ENCODE measurements at places on chromosomes 11 and 22. TPM values are rescaled to one million over a fixed set of nuclear protein-coding genes. Genes with fewer than 3 reads are reported as not detected.

GRCh38 chr22:23684026-23684425, 6.8 kb upstream of the RGL4 start:
- H3K36me3 ChIP-seq = no peaks in the 10 kb centered on the region
- H3K27me3 ChIP-seq = no peaks in the 10 kb centered on the region
- DNase-seq = no peak
- H3K27ac ChIP-seq = no peak overlapping the region
- H3K4me1 ChIP-seq = no peaks in the 10 kb centered on the region
- H3K4me3 ChIP-seq = no peak overlapping the region

GRCh38 chr22:27557286-27558008, 244.1 kb downstream of the MN1 start:
- DNase-seq = no peak
- no peak overlapping the region for H3K4me3 ChIP-seq
- H3K27me3 ChIP-seq = no peaks in the 10 kb centered on the region

- H3K27me3 ChIP-seq = no peaks in the 10 kb centered on the region
- H3K4me1 ChIP-seq = no peaks in the 10 kb centered on the region
- H3K27ac ChIP-seq = no peak overlapping the region
- H3K36me3 ChIP-seq = peaks cover 17% of the 10 kb centered on the region
Observed at GRCh38 chr22:38477585-38477984, 9.7 kb downstream of the KDELR3 start.

- 0 out of 2 replicates have a peak, but pooled peaks cover 5% of the 10 kb centered on the region for H3K4me1 ChIP-seq
- DNase-seq = peak; percentile 61
- H3K4me3 ChIP-seq = no peak overlapping the region
- no peaks in the 10 kb centered on the region for H3K27me3 ChIP-seq
Observed at GRCh38 chr11:33128739-33129138, 32.5 kb downstream of the CSTF3 start.

Gene CBY1
- total RNA-seq = 12.9 TPM

GRCh38 chr11:73956876-73957653, 6.2 kb downstream of the DNAJB13 start:
- no peak overlapping the region for H3K27ac ChIP-seq
- no peak overlapping the region for H3K4me3 ChIP-seq
- H3K27me3 ChIP-seq = no peaks in the 10 kb centered on the region
- no peak for DNase-seq
- H3K4me1 ChIP-seq = peaks cover 10% of the 10 kb centered on the region
- H3K36me3 ChIP-seq = no peaks in the 10 kb centered on the region

Gene MYRF
- total RNA-seq = 7.0 TPM

Gene APOL4
- total RNA-seq = not detected

GRCh38 chr11:31957674-31958073, 133.2 kb upstream of the RCN1 start:
- no peaks in the 10 kb centered on the region for H3K27me3 ChIP-seq
- no peak overlapping the region for H3K4me3 ChIP-seq
- peaks cover 16% of the 10 kb centered on the region for H3K4me1 ChIP-seq

Gene GAL3ST1
- total RNA-seq = not detected

Gene DMC1
- not detected for total RNA-seq

GRCh38 chr22:38870312-38870741, 1.7 kb downstream of the CBX6 start:
- no peaks in the 10 kb centered on the region for H3K27me3 ChIP-seq
- H3K36me3 ChIP-seq = peaks cover 8% of the 10 kb centered on the region
- peaks cover 24% of the 10 kb centered on the region for H3K4me1 ChIP-seq
- no peak overlapping the region for H3K27ac ChIP-seq
- DNase-seq = peak; percentile 75

- H3K27me3 ChIP-seq = no peaks in the 10 kb centered on the region
- H3K4me1 ChIP-seq = 0 out of 2 replicates have a peak, but pooled peaks cover 4% of the 10 kb centered on the region
Observed at GRCh38 chr22:49911881-49912625, 6.2 kb downstream of the ALG12 start.

Gene OR5A1
- not detected for total RNA-seq

Gene KCTD17
- 22.1 TPM for total RNA-seq

Gene OR4A16
- not detected for total RNA-seq

Gene FAM83F
- total RNA-seq = 5.5 TPM

GRCh38 chr11:86116386-86116726, 47.5 kb upstream of the PICALM start:
- peaks cover 27% of the 10 kb centered on the region for H3K4me1 ChIP-seq
- peak; percentile 69 for DNase-seq
- H3K27me3 ChIP-seq = no peaks in the 10 kb centered on the region
- peak overlapping the region; percentile 44 for H3K4me3 ChIP-seq
- no peaks in the 10 kb centered on the region for H3K36me3 ChIP-seq
- H3K27ac ChIP-seq = peak overlapping the region; percentile 89

Gene CCDC81
- total RNA-seq = not detected

Gene GAL3ST3
- not detected for total RNA-seq

- H3K4me1 ChIP-seq = no peaks in the 10 kb centered on the region
- H3K27ac ChIP-seq = no peak overlapping the region
- H3K27me3 ChIP-seq = no peaks in the 10 kb centered on the region
- DNase-seq = no peak
- no peaks in the 10 kb centered on the region for H3K36me3 ChIP-seq
- H3K4me3 ChIP-seq = no peak overlapping the region
Observed at GRCh38 chr22:48378673-48379072, 1449.0 kb downstream of the BRD1 start.

Gene ESAM
- total RNA-seq = 10.8 TPM

DNA sequence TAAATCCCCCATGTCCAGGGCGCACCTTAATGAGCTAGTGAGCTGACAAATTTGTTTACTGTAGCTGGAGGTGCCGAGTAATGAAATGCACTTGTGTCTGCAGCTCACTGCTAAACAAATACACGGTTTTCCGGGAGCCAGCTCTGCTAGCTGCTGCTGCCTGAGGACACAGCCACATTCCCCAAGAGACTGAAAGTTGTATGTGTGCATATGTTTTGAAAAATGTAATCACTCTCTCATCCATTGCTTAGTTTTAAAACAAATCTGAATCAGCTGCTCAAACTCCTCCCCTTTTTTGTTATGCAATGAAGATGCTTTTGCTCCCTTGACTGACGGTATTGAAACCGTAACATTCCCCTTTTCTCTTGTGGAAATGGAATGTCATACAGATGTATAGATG, 62.4 kb upstream of the NNMT start:
- H3K4me1 ChIP-seq = no peaks in the 10 kb centered on the region
- no peak for DNase-seq
- H3K36me3 ChIP-seq = no peaks in the 10 kb centered on the region
- H3K27ac ChIP-seq = no peak overlapping the region

DNA sequence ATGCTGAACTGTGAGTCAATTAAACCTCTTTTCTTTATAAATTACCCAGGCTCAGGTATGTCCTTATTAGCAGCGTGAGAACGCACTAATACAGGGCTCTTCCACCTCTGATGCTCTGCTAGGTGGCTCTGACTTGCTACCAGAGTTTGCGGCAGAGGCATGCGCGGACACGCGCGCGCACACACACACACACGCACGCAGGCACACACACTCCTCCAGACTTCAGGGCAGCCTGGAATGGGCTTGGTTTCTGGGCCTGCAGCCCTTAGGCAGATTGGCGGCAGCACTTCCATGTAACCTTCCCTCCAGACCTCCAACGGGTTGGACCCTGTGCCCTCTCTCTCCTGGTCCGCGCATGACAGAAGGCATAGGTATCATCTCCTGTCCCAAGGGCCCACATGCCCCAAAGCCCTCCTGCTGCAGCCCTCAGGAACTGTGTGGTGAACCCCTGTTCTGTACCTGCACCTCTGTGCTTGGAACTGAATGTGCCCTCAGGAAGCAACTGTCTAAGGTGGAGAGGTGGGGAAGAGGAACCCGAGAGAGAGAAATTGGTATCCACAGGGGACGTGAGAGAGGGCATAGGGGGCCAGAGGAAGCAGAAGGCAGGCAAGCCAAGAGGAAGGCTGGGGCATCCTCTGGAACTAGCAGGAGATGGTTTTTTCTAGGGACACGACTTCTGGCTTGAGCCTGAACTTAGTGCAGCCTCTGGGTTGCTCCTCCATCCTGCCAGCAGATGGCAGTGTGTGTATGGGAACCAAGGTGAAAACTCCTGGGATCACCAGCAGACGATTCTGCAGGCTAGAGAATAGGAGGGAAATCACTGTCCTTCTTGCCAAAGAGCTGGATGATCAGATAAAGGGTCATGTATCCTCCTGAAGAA, 23.4 kb upstream of the RIC3 start:
- H3K4me1 ChIP-seq = peaks cover 5% of the 10 kb centered on the region
- DNase-seq = peak; percentile 69
- no peak overlapping the region for H3K27ac ChIP-seq

DNA sequence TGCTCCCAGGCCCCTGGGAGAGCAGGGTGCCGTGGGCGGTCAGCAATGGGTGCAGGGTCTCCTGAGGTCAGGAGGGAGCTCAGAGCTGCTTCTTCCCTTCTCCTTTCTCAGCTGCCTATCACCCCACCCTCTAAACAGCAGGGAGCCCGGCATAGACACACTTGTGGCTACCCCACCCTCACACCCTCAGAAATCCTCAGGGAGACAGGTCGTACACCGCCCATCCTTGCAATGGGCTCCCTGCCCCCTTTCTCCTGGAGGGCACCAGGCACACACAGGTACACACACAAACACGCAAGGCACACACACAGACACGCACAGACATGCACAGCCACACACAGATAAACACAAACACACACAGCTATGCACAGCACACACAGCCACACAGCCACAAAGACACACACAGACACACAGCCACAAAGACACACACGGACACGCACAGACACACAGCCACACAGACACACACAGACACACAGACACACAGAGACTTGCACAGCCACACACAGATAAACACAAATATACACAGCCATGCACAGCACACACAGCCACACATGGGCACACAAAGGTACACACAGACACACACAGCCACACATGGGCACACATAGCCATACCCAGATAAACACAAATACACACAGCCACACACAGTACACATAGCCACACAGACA, 44.9 kb upstream of the TH start:
- H3K4me3 ChIP-seq = no peak overlapping the region
- no peak for DNase-seq

Measured in PC-3 (cell line).